ENCODE measurements at places on chromosomes 16 and 17. TPM values are rescaled to one million over a fixed set of nuclear protein-coding genes. Genes with fewer than 3 reads are reported as not detected.

PPP1R27 gene
- total RNA-seq: not detected

ACE gene
- 45.2 TPM for total RNA-seq

ITGAL gene
- 3.4 TPM for total RNA-seq

PRSS22 gene
- 6.7 TPM for total RNA-seq

TBC1D3D gene
- total RNA-seq: 0.54 TPM

IL17C gene
- not detected for total RNA-seq

ELAC2 gene
- 42.9 TPM for total RNA-seq

GRCh38 chr17:20010099-20010863, 1.1 kb downstream of the SPECC1 start:
- peaks cover 4% of the 10 kb centered on the region for H3K4me1 ChIP-seq
- peak overlapping the region; percentile 64 for H3K4me3 ChIP-seq
- H3K36me3 ChIP-seq: no peaks in the 10 kb centered on the region

GRCh38 chr16:21167929-21168602, 9.6 kb downstream of the LDAF1 start:
- H3K27ac ChIP-seq: no peak overlapping the region
- H3K36me3 ChIP-seq: no peaks in the 10 kb centered on the region
- H3K4me1 ChIP-seq: no peaks in the 10 kb centered on the region
- H3K27me3 ChIP-seq: no peaks in the 10 kb centered on the region

DNA sequence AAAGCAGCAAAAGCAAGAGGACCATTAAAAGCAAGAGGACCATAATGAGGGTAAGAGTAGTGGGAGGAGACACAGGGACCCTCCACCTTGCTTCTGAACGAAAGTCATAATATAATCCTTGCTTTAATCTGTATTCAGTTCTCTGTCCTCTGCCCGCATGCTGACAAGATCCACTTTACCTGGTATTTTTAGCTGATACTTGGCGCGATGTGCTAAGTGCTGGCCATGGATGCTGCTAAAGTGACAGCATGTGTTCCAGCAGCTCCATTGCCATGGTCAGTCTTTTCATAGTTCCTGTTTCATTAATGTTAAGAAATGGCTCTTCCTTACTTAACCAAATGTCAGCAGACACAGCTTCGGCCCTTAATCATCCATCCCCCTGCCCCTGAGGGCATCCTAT, 86.8 kb downstream of the CA10 start:
- H3K27me3 ChIP-seq: no peaks in the 10 kb centered on the region
- H3K4me3 ChIP-seq: no peak overlapping the region
- no peak for DNase-seq
- no peak overlapping the region for H3K27ac ChIP-seq

- no peaks in the 10 kb centered on the region for H3K27me3 ChIP-seq
- peak overlapping the region; percentile 7 for H3K27ac ChIP-seq
- no peak for DNase-seq
- H3K36me3 ChIP-seq: no peaks in the 10 kb centered on the region
Observed at GRCh38 chr17:68909066-68909465, 46.1 kb downstream of the ABCA8 start.

DNA sequence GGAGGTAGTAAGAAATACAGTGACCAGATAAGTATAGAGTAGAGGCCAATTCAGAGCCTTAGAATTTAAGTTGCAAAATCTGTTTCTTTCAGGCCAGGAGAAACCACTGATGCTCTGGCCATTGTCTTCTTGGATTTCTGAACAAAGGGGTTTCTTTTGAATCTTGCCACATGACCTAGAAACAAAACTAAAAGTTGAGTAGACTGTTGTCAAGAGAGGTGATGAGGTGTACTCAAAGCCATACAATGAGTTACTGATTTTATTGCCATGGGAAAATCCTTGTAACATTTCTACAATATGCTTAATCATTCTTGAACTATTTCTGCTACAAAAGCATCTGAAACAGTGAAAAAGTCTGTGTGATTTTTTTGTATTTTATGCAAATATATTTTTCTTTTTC, 881.3 kb downstream of the CDH11 start:
- H3K4me3 ChIP-seq: no peak overlapping the region
- H3K4me1 ChIP-seq: no peaks in the 10 kb centered on the region
- H3K36me3 ChIP-seq: no peaks in the 10 kb centered on the region
- DNase-seq: no peak
- H3K27ac ChIP-seq: no peak overlapping the region

DNA sequence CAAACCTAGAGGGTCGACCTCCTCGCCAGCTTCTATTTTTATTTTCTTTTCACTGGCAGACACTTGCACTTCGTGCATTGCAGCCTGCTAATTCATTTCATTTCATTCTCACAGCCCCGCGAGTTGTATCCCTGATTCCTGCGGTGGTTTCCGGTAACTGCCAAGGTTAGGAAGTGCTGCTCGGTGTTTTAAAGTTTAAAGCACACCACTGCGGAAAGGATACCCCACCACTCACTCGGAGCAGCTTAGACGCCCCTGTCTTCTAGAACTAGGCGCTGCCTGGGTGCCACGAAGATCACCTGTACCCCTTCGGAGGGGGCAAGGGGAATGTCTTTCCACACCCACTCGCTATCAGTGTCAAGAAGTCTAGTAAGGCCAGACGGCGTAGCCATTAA, 509 bp downstream of the CNEP1R1 start:
- DNase-seq: peak; percentile 36
- no peaks in the 10 kb centered on the region for H3K27me3 ChIP-seq
- peak overlapping the region; percentile 92 for H3K4me3 ChIP-seq
- H3K36me3 ChIP-seq: peaks cover 7% of the 10 kb centered on the region

DNA sequence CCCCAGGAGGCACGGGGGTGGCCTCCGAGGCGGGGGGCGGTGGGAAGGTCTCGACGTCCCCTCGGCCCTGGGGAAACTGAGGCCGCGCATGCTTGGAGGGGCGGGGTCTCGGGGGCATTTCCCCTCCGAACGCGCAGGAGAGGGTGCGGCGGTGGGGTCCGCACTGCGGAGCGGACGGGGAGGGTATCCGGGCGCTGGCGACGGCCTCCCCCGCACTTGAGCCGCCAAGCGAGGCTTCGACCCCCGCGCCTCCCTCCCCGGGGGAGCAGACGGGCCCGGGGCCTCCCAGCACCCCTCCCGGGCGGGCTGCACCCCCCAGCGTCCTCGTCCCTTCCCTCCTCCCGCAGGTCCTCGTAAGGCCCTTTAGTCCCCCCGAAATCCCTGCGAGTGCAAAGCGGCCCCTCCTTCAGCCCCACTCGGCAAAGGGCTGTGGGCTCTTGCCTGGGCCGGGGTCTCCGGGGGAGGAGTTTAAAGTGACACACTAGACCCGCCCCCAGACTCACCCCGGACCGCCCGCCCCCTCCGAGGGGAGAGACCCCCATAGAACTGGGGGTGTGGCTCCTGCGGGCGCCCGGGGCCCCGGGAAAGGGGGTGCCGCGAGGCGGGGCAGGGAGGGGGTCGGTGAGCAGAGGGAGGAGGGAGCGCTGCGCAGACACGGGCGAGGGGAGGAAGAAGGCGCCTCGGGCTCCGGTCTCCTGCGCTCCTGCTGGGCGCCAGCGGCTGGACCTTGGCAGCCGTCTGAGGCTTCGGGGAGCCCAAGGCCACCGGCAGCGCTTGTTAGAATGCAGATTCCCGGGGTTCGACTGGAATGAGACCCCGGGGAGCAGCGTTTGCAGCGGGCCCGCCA, 632 bp downstream of the BAIAP3 start:
- no peaks in the 10 kb centered on the region for H3K36me3 ChIP-seq
- DNase-seq: no peak
- peak overlapping the region; percentile 33 for H3K4me3 ChIP-seq
- no peak overlapping the region for H3K27ac ChIP-seq
- peaks cover 19% of the 10 kb centered on the region for H3K4me1 ChIP-seq
- peaks cover 49% of the 10 kb centered on the region for H3K27me3 ChIP-seq

- no peak for DNase-seq
- H3K4me1 ChIP-seq: no peaks in the 10 kb centered on the region
- H3K27me3 ChIP-seq: no peaks in the 10 kb centered on the region
- no peak overlapping the region for H3K4me3 ChIP-seq
Observed at GRCh38 chr17:82157046-82158035, 55.3 kb downstream of the CCDC57 start.

GRCh38 chr16:55102531-55102930, 171.9 kb downstream of the IRX5 start:
- no peaks in the 10 kb centered on the region for H3K4me1 ChIP-seq
- H3K36me3 ChIP-seq: no peaks in the 10 kb centered on the region
- no peak overlapping the region for H3K4me3 ChIP-seq

- no peaks in the 10 kb centered on the region for H3K27me3 ChIP-seq
- H3K36me3 ChIP-seq: no peaks in the 10 kb centered on the region
- H3K4me3 ChIP-seq: no peak overlapping the region
- no peak for DNase-seq
- H3K27ac ChIP-seq: no peak overlapping the region
Observed at GRCh38 chr17:49722066-49722465, 14.3 kb upstream of the SLC35B1 start.

- H3K27ac ChIP-seq: peak overlapping the region; percentile 18
- H3K27me3 ChIP-seq: no peaks in the 10 kb centered on the region
- no peak overlapping the region for H3K4me3 ChIP-seq
- H3K4me1 ChIP-seq: peaks cover 6% of the 10 kb centered on the region
Observed at GRCh38 chr16:20911361-20911760, 10.8 kb downstream of the LYRM1 start.

DNA sequence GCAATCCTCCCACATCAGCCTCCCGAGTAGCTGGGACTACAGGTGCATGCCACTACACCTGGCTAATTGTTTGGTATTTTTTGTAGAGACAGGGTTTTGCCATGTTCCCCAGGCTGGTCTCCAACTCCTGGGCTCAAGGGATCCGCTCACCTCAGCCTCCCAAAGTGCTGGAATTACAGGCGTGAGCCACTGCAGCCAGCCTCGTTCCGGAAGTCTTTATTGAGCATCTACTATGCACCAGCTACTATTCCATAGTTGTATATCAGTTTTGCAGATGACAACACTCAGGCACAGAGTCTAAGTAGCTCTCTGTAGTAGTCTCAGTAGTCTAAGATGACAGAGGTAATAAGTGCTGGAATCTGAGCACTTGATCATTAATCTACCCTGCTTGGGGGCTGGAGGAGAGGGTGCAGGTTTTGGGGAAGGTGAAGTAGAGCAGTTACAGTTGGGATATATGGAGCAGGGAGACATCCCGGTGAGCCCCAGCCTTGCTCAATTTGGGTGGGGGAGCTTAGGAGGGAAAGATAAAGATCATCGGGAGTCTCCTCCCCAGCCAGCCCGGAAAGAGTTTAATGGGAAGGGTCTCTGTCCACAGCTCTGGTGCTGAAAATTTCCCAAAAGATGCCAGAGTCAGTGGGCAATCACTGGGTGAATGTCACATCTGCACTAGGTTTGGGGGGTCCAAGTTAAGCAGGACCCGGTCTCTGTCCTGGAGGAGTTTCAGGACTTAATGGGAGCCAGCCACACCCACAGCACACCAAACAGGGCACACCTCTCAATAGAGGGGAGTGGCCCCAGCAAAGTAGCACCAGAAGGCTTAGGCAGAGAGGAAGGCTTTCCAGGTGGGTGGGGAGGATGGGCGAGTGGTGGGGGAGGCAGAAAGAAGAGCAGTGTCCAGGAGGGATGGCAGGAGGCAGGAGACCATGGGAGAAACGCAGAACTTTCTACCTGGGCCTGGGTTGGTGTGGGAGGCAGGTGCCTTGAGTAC, 1.7 kb downstream of the OTOP3 start:
- peaks cover 29% of the 10 kb centered on the region for H3K27me3 ChIP-seq
- no peaks in the 10 kb centered on the region for H3K36me3 ChIP-seq
- no peak for DNase-seq
- no peaks in the 10 kb centered on the region for H3K4me1 ChIP-seq

DNA sequence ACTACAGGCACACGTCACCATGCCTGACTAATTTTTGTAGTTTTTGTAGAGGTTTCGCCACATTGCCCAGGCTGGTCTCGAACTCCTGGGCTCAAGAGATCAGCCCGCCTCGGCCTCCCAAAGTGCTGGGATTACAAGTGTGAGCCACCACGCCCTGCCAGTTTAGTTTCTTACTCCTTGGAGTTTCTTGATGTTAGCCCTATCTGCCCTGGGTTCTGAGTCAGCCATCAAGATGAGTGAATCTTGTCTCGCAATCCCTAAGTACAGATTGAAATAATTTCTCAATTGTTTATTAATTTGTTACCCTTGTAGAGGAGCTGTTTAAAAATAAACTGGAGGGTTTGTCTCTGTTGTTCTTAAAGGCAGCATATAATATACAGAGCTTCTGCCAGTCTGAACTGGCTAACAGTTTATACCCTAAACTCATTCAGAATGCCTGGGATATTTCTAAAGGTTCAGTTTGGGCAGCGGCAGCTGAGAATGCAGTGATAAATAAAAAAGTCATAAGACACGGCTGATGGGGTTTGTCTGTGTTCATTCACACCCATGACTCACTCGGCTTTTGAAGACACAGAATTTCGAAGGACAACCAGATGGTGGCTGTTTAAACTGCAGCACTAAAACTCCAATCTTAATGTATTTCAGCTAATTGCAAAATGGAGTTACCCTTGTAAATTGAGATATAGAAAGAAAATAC, 39.6 kb downstream of the GPRC5B start:
- H3K27me3 ChIP-seq: no peaks in the 10 kb centered on the region
- no peak overlapping the region for H3K27ac ChIP-seq
- H3K36me3 ChIP-seq: no peaks in the 10 kb centered on the region
- H3K4me3 ChIP-seq: no peak overlapping the region
- H3K4me1 ChIP-seq: no peaks in the 10 kb centered on the region

DNA sequence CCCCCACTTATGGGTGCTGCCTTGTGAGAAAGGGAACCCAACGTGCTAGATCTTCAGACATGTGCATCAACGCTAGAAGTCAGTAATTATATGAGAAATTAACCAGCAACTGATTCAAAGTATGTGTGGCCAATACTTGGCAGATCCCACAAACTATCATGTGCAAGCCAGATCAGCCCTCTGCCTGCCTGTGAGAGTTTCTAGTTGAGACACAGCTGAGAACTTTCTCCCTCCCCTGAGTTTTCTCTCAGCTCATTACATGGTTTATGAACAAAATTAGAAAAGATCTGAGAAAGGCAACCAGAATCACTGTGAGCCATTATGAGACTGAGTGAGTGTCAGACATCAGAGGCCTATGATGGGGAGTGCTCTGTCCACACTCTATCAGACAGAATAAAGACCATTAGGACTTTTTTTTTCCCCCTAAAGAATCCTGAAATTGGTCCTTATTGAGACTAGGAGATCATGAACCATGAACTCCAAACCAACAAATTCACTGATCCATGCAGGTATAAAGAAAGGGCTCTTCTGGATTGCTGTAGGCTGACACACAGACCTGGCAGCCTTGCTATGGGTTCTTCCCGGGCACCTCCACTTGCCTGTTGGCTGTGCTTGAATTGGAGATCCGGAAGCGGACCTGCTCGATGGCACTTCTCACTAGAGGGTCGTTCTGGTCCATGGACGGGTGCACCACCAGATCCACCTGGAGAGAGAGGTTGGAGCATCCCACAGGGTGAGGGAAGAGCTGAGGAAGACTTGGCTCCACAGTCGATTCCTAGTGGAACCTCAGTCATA, 51.5 kb downstream of the GTF3C1 start:
- no peak for DNase-seq
- no peak overlapping the region for H3K4me3 ChIP-seq
- H3K36me3 ChIP-seq: peaks cover 40% of the 10 kb centered on the region
- H3K27ac ChIP-seq: no peak overlapping the region
- no peaks in the 10 kb centered on the region for H3K27me3 ChIP-seq

GRCh38 chr17:80817861-80818260, 173.8 kb upstream of the CHMP6 start:
- no peak overlapping the region for H3K27ac ChIP-seq
- no peak overlapping the region for H3K4me3 ChIP-seq
- H3K36me3 ChIP-seq: no peaks in the 10 kb centered on the region
- H3K4me1 ChIP-seq: no peaks in the 10 kb centered on the region

Data from colonic mucosa (tissue), 4 donors.